CD4-positive, alpha-beta T cell treated with Interleukin-2 at 100 ng/mL for 4 hours (primary cell): ENCODE measurements at places on chromosomes 4 and X.

- DNase-seq, result no peak
Measured at GRCh38 chr4:100422894-100423293, 94.9 kb downstream of the EMCN start.

- peak; percentile 14 for DNase-seq
Measured at GRCh38 chrX:84729809-84730208, 227.6 kb upstream of the HDX start.

- no peak for DNase-seq
Measured at GRCh38 chr4:103158760-103159159, 39.4 kb downstream of the CENPE start.

- DNase-seq, result no peak
Measured at GRCh38 chr4:183337833-183338232, 15.6 kb upstream of the CLDN24 start.

DNA sequence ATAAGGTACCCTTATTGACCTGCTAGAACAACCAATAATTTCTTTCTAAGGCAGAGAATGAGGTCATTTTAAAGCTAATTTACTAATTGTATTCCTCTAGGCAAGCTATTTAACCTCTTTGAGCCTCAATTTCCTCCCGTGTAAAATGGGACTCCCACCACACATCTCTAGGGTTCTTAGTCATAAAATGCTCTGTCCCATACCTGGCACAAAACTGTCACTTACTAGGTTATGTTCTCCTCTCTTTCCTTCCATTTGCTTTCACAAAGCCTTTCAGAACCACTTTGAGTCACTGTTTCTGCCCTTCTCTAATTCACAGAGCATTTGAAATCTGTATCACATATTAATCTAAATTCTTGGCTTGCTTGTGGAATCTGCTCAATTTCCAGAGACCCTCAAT is 2.4 kb upstream of the GPR82 start:
- DNase-seq, result no peak

DNA sequence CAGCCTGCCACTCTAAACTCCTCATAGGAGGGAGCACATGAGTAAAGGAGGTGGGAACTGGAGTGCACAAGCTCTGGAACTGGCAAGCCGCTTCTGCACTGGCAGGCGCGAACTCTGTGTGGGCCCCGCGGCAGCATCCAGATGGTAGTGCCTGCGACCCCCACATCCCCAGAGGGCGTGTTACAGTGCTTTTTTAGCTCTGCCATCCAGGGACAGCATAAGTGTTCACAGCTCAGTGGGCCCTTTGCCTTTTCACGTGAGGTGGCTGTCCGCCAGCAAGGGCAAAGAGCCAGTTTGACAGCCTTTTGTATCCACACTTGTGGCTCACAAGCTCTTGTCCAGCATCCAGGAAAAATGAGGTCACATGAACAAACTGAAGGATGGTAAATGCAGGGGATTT is 581.6 kb upstream of the DIAPH2 start:
- no peak for DNase-seq

DNA sequence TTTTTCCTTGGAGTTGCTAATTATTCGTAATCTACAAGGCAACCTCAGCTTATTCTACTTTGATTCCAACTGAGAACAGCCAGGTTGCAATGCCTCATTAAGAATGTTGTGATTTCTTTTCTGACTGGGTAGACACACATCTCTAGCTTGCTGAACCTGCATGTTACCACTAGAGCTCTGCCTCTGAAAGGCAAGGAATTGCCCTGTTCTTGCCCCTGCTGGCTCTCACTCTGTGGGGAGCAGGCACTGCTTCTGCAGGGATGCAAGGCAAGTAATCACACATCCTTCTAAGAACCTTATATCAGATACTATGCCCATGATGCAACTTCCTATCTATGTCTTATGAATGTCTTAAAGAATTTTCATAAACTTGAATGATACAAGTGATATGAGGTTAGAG is 503.2 kb downstream of the PACRGL start:
- DNase-seq, result no peak

GRCh38 chr4:147808447-147808846 is 76.6 kb downstream of the ARHGAP10 start:
- DNase-seq, result no peak

GRCh38 chrX:154986826-154987575 is 35.5 kb downstream of the F8 start:
- DNase-seq, result no peak

- DNase-seq, result peak; percentile 52
Measured at GRCh38 chr4:972651-973424, 531 bp downstream of the DGKQ start.

GRCh38 chrX:96838537-96838936 is 45.2 kb upstream of the RPA4 start:
- DNase-seq, result no peak

GRCh38 chr4:17894421-17894820 is 83.6 kb downstream of the NCAPG start:
- DNase-seq, result no peak

GRCh38 chr4:159142681-159143384 is 40.0 kb downstream of the RAPGEF2 start:
- DNase-seq, result no peak

GRCh38 chr4:1462009-1462767 is 55.9 kb upstream of the NKX1-1 start:
- no peak for DNase-seq

- DNase-seq, result no peak
Measured at GRCh38 chr4:141905751-141906150, 269.4 kb downstream of the IL15 start.

GRCh38 chrX:86507331-86507730 is 359.1 kb downstream of the DACH2 start:
- no peak for DNase-seq

- no peak for DNase-seq
Measured at GRCh38 chr4:124334119-124334518, 378.4 kb downstream of the ANKRD50 start.

- peak; percentile 49 for DNase-seq
Measured at GRCh38 chr4:77818073-77818601, 1.0 kb downstream of the CNOT6L start.

DNA sequence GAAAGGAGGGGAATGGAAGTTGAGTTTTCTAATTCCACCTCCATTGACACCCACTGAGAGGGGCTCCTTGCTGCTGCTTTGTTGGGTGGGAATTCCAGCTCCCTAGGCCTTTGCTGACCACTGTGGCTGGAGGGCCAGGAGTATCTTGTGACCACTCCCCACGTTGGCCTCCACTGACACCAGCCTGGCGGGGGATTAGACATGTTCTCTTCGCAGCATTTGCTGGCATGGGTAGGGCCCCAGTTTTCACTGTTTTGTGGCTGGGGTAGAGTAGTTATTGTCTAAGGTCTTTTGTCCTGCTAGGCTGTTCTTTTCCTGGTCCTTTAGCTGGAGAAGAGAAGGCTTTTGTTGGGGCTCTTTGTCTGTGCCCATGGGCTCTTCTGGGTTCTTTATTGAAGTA is 116.7 kb downstream of the CDKL5 start:
- no peak for DNase-seq

DNA sequence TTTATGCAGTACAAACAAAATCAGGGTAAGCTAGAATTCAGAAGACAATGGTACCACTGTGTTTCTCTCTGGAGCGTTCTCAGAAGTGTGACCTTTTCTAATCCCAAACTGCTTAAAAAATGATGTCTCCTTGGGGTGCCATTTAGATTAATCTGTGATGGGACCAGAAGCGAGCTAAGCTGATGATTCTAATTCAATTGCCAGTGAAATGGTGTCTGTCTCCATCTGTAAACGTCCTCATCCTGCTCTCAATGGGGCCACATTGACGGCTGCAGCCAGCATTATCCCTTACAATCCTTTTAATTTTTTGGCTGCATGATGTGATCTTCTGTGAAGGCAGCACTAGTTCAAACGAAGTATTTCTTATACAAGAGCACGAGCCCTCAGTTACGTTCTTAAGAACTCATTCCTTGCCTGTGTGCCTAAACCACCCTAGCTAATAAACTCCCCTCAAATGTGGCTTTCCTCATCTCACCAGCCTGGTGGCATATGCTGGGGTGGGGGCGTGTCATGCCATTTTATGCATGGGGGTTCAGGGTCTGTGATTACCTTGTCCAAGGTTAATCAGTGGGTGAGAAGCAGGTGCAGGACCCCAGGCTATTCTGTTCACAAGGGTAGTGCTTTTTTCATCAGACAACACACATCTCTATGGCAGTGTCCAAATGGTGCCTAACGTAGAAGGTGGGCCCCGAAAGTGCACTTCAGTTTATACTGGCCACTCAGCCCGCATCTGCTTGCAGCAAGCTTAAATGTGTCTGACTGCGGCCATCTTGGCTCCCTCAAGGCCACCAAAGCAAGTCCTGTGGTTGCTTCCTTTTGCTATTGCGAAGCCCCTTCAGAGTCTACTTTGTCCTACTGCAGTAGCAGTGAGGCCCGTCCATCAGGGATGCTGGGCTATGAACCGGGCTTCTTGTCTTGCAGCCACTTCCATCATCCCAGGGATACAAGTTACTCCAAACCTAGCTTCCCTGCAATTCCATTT is 45.7 kb upstream of the SLC2A9 start:
- DNase-seq, result no peak

DNA sequence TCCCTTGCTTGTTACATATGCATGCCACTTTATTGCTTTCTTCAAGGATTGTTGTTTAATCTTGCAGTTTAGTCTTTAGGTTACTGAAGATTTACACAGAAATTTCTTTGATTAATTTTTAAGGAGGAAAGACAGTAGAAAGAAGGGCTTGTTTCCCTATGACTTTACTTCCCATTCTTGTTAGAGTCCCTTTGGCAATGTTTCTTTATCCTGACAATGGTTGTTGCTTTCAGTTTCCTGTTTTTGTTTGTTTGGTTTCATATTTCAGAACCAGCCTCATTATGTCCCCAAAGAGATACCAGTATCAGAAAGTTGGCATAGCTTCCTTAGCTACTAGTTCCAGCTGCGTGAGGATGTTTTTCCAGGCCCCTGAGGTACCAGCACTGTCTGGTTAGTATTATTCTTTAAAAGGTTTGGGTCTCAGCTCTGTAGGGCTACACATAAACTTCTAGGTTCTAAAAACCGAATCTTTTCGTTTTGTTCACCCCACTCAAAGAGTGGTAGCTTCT is 61.3 kb upstream of the UNC5C start:
- DNase-seq, result no peak

GRCh38 chr4:16669036-16669435 is 229.4 kb downstream of the LDB2 start:
- DNase-seq, result no peak

DNA sequence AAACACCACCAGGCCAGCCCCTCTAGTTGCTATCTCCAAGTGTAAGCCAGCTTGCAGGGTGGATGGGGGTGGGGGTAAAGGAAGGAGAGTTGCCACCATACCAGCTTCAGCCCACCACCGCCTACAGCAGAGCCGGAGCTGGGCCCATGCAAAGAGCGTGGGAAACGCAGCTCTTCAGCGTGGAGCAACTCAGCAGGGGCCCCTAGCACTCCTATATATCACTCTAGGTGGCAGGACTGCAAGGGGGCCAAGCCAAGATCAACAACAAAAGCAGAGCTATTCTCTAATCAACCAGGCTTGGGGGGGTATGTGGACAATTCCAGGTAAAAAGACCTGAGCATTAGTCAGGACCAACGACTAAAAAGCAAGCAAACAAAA is 35.5 kb upstream of the IQSEC2 start:
- DNase-seq, result no peak

DNA sequence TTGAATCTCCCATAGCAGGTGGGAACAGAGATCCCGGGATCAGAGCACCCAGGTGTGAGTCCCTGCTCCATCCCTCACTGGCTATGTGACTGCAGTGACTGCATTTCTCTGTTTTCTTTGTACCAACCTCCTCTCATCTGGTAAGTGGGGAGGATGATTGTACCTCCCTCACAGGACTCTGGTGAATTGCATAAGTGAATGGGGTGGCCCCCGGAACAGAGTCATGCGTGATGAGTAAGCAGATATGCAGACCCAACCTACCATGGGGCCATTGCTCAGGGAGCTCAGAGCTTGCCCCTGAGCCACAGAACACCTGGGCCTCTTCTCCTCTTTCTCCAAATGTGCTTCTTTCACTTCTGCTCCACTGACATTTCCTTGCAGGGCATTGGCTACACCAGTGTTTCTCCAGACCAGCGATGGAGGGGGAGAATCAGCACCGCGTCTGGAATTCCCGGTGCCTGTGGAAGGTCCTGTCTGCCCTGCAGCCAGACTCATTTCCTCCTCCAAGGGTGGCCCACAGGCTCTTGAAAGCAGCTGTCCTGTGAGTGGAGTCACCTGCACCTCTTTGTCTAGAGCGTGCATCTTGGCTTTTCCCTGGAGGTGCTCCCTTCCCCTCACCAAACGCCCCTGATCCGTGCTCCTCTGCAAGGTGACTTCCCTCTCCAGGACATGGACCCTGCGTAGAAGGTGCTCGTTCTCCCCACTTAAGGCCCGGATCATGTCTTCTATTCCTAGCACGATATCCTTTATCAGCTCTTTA is 30.0 kb downstream of the C4orf50 start:
- no peak for DNase-seq

DNA sequence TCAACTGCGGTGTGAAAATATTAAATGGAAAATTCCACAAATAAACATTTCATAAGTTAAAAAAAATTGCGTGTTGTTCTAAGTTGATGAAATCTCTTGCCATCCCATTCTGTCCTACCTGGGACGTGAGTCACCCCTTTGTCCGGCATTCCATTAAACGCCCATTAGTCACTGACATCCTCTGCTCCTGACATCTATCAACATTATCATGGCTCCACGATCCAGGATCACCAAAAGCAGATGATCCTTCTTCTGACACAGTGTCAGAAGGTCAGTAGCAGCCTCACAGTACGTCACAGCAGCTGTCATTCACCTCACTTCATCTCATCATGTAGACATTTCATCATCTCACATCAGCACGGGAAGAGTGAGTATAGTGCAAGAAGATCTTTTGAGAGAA is 125.7 kb downstream of the ZNF827 start:
- no peak for DNase-seq
